ENCODE measurements at places on chromosomes 16 and 17.

GRCh38 chr17:30717291-30718098, 107.0 kb downstream of the CRLF3 start:
- ATAC-seq = no peak

GRCh38 chr17:44906763-44907728, 7.8 kb upstream of the EFTUD2 start:
- ATAC-seq = no peak

DNA sequence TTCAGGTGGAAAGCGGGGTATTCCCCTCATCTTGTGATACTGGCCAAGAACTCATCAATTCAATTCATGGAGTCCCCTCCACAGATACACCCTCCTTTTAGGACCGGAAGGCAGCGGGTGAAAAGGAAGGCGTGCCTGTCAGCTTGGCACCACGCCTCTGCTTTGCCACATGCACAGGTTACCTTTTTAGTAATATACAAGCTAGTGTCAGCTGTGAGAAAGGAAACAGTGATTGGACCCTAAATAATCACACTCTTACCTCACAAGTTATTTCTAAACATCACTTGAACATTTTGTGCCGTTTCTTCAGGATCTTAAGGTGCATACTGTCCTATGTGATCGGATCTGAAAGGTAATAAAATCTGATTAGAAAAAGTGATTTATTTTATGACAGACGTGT, 15.7 kb downstream of the ZDHHC7 start:
- no peak for ATAC-seq

DNA sequence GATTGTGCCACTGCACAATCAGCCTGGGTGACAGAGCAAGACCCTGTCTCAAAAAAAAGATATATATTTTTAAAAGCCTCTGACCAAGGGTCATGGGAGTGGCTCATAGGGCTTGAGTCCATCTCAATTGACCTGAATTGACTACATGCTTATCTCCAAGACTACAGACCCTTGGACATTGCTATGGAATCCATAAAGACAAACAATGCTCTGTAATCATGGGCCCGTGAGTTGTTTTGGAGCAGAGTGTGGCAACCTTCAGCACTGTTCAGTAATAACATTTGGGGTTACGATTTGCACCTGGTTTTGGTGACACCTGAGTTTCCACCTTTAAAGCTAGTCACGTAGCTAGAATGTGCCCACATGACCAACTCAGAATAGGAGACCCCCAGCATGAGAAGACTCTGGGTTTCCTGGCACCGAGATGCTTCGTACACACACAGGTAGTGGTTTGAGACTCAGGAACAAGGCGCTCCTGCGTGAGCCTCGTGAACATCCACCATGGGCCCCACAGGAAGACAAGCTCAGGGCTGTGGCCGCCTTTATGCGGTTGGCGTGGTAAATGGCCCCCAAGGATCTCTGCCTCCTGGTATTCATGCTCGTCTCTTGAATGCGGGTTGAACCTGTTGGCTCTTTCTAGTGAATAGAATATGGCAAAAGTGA, 66.6 kb upstream of the RPH3AL start:
- ATAC-seq = no peak

GRCh38 chr17:82126556-82127314, 28.7 kb upstream of the FASN start:
- no peak for ATAC-seq

- peak; percentile 62 for ATAC-seq
Observed at GRCh38 chr16:57115514-57116182, 23.3 kb downstream of the CPNE2 start.
